ENCODE measurements at places on chromosomes 2 and 18.

GRCh38 chr2:178404368-178404767 lies 46.6 kb downstream of the PRKRA start:
- DNase-seq, result peak; percentile 79

- DNase-seq, result no peak
These were observed 72.9 kb upstream of the GLI2 start for GRCh38 chr2:120662746-120663145.

DNA sequence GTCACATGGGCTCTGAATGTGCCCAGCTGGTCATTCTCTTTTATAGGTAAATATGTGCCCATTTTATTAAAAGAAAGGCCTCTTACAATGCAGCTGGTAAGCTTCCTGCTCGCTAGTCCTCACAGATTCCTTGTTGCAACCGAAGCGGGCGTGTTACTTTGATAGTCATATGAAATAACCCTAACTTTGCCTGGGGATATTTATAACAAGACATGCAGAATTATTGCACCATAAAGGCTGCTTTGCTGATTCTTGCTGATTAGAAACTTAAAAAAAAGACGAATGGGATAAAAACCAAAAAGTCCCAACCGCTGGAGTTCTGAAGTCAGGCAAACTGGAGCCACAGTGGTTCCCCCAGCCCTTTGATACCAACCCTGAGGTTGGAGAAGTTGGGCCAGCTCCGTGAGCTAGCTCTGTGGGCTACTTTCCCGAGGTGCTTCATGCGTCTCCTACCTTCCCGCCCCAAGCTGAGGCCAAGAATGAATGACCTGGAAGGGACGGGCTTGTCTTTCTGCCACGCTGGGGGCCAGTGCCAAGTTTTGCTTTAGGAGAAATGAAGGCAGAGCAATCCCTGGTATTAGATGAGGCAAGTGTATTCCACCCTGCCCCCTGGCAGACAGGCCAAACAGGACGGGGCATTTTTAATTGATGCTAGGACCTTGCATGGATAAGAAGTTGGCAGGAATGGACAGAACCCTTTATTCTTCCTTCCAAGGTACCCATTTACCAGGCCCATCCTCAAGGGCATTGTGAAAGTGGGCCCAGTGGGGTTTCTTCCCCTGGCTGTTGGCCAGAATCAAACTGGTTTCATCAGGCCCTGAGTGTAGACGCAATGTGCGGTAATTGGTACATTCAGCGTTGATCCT lies 140.4 kb downstream of the KCTD1 start:
- DNase-seq, result no peak

- no peak for DNase-seq
These were observed 258.3 kb downstream of the SS18 start for GRCh38 chr18:25832001-25832604.

DNA sequence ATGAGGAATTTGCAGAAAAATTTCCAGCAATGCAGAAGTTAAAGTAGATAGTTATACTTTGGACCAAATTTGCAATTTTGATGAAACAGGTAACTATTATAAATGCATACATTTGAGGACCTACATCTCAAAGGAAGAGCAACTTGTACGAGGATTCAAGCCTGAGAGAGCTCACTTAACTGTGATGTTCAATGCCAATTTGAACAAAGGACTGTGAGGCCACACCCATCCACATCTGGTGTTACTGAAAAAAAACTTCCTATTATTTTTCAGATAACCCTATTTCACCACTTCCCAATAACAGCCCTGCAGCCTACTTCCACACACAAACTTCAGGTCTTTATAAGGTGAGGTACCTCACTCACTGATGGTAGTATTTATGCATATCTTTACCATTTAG lies 203.5 kb upstream of the NABP1 start:
- DNase-seq, result no peak

- no peak for DNase-seq
These were observed 3.6 kb downstream of the PNKD start for GRCh38 chr2:218273908-218274249.

- DNase-seq, result no peak
These were observed 3.0 kb upstream of the GRB14 start for GRCh38 chr2:164624316-164624715.

- DNase-seq, result no peak
These were observed 11.1 kb upstream of the MSGN1 start for GRCh38 chr2:17805166-17805565.

DNA sequence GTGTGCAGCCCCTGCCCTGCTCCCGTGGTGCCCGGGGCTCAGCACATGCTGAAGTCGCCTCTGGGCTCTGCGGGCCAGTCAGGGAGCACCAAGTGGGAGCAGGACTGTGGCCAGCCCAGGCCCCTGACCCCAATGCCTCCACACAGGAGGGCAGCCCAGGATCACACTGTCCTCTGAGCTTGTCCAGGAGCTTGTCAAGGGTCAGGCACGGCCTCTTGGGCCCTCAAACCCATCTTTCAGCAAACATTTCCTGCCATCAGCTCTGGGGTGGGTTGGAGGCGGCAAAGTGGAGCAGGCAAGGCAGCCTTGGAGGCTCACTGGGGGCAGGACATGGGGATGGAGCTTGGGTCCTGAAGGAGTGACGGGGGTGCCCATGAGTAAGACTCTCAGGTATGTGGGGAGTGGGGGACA lies 10.3 kb downstream of the SNED1 start:
- no peak for DNase-seq

GRCh38 chr2:235834781-235835180 lies 333.4 kb downstream of the GBX2 start:
- DNase-seq, result no peak

DNA sequence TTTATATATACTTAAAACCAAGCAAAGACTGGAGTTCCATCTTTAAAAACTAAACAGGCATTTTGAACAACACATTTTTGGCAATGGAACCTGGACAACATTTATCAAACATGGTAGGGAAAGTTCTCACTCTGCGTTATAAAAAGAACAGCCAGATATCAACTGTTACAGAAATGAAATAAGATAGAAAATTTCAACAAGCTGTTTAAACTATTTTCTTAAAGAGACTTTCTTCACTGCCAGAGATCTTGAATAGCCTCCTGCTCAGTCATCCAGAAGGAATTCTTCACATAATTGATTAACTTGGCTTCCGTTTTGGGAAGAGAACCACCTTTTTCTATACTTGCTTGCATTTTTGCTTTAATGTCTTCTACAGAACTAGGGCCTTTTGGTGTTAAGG lies 166.0 kb upstream of the PIK3C3 start:
- no peak for DNase-seq

DNA sequence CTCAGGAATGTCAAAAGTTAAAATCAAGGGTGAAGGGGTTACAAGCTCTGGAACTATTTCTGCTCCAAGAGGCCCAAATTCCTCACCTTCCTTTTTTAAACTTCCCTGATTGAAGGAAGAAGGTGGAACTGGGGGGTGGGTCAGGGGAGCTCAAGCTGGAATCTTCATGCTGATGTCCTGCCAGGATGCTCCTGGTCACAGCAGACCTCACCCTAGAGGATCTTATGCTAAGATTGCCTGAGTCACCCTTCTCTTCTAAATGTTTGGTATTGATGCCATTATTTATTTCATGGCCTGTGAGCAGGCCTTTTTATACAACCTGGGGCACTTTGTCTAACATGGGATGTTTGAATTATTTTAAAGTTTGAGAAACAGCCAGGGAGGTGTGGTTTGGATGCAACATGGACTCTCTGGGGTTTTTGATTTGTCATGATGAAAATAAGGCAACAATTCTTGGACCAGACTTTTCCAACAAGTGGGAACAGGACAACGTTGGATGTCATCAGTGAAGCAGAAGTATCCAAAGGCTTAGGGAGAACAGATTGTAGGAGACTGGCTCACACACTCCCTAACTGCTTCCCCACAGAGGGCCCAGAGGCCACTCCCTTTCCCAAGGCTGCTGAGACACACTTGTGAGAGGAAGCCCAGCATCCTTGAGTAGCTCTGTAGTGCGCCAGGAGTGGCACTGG lies 420.2 kb upstream of the MEX3C start:
- DNase-seq, result no peak

- no peak for DNase-seq
These were observed 455.6 kb upstream of the ACVR2A start for GRCh38 chr2:147389218-147389617.

GRCh38 chr2:62216616-62217015 lies 20.7 kb downstream of the B3GNT2 start:
- DNase-seq, result no peak

GRCh38 chr2:88707003-88707402 lies 15.5 kb downstream of the RPIA start:
- no peak for DNase-seq

DNA sequence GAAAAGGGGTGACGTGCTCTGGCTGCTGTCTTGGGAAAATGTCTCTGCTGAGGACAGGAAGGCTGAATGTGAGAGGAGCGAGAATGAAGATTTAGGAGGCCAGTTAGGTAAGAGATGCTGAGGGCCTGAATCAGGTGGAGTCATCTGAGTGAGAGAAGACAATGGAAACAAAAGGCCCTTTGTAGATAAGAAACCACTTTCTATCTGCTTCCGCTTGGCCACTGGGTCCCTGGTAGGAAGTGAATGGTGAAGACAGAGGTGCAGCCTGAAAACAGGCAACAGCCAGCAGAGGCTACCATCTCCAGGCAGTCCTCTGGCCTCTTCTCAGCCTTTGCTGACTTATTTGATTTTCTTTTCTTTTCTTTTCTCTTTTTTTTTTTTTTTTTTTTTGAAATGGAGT lies 374.0 kb upstream of the SLC14A2 start:
- no peak for DNase-seq

DNA sequence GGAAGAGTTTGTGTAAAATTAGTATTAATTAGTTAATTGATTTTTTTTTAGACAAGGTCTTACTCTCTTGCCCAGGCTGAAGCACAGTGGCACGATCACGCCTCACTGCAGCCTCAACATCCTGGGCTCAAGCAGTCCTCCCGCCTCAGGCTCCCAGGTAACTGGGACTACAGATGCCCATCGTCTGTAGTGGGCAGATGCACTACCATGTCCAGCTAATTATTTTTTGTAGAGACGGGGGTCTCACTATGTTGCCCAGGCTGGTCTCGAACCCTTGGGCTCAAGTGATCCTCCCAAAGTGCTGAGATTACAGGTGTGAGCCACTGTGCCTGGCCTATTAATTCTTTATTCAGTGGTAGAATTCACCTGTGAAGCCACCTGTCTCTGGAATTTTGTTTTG lies 41.1 kb downstream of the UBE2F start:
- DNase-seq, result no peak

DNA sequence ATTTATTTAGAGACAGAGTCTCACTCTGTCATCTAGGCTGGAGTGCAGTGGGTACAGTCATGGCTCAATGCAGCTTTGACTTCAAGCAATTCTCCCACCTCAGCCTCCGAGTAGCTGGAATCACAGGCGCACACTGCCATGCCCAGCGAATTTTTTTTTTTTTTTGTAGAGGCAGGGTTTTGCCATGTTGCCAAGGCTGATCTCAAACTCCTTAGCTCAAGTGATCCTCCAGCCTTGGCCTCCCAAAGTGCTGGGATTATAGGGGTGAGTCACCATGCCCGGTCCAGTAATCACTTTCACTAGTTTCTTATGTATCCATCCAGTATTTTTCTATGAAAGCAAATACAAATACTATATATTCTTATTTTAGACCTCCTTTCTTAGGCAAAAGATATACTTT lies 24.0 kb downstream of the PRKAG3 start:
- no peak for DNase-seq

- no peak for DNase-seq
These were observed 279.3 kb downstream of the TMX3 start for GRCh38 chr18:68435581-68435980.

DNA sequence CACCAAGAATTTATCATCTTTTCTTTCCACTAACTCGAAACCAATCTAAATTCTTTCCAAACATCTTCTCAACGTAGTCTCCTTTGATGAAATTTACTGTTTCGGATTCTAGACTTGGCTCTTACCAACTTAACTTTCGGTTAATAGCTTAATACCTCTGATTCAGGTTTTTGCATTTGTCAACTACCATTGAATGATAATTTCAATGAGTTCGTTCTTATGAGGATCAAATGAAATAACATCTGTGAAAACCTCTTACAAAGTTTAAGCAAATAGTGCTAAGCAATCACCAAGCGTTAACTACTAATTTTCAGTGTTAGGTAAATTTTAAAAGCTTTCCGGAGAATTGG lies 593 bp upstream of the NRBP1 start:
- no peak for DNase-seq

GRCh38 chr2:6917761-6918421 lies 679 bp downstream of the RNF144A start:
- peak; percentile 19 for DNase-seq

GRCh38 chr2:20614201-20615067 lies 36.5 kb downstream of the HS1BP3 start:
- no peak for DNase-seq

GRCh38 chr2:72137498-72138010 lies 10.1 kb downstream of the CYP26B1 start:
- peak; percentile 42 for DNase-seq

DNA sequence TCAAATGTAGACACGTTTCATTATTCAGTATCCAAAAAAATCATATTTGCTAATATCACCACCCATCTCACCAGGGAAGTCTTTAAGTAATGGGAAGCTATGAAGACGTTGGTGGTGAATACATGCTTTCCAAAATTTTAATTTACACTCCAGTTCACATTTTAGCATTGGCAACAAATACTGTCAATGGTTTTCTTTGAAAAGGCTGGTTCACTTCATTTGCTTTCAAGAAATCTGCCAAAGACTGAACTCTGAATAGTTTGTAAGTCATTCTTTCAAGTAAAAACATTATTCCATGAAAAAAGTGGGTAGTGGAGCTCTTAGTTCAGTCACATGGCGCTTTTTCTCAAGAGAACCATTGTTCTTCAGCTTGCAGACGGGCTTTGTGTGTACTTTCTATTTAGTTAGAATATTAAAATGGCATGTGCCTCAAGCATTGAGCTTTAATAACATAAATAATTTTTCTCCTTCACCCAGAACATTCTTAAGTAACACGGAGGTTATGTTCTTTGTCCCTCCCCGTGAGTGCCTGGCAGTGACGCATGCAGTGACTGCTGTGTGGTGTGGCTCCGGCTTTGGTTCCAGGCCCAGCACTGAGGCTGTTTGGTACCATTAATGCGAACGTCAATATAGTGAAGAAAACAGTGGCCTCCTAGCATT lies 300.0 kb upstream of the HDAC4 start:
- DNase-seq, result no peak

GRCh38 chr2:65921116-65921515 lies 488.7 kb upstream of the SPRED2 start:
- DNase-seq, result no peak

DNA sequence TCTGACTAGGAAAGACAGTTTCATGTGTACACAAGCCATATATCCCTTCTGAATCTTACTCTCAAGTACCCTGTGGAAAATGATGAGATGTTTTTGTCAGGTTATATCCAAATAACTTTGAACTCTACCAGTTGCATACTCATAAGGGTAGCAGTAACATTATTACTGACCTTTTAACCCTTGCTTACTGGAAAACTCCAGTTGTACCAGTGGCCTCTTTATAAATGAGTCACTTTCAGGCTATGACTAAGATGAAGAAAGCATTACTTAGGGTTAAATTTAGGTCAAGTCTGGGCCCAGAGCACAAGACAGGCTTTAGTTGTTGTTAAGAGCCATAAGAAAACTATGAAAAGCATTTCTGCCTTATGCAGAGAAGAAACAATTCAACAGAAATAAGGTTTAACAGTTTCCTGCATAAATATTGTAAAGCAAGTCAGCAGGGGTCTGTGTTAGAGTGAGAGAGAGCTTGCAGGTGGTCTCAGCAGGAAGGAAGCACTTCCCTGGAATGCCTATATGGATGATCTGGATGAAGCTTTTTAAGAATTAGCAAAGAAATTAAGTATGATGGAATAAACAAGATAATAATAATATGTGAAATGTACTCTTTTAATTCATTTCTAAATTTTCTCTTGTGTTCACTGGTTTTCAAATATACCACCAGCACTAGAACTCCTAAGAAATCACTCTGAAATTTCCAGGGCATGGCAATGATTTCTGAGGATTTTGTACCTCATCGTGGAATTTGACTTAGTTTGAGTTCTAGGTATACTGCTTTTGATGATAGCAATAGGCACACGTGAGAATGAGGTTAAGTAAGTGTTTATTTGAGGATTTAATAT lies 126.6 kb downstream of the UBE2E3 start:
- DNase-seq, result peak; percentile 74
